ENCODE measurements at places on chromosomes 11 and 22.

DNA sequence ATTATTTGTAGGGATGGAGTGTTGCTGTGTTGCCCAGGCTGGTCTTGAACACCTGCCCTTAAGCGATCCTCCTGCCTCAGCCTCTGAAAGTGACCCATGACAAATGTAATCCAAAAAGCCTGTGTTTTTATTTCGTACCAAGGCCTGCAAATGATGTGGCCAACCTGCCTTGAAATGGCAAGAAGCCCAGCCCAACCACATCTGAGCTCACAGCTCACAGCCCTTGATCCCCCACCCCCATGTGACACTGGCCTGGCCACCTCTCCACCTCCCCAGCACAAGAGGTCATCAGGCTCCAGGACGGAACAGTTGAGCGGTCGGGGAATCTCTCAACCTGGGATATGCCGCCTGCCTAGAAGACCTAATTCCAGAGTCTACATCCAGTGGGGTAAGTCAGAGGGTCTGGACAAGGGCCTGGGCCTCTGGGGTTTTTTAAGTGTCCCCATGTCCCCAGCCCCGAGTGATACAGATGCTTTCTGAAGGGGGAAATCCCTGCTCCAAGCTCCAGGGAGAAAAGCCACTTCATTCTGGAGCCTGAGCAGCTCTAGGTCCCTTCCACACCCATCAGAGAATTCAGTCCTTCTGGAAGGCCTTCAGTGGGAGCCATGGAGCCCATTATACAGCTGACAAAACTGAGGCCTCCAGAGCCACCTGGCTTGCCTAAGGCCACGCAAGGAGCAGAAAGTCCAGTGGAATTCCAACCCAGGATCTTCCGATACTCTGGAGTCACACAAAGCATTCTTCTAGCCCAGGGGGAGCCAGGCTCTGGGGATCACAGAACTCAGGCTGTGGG lies 70.7 kb downstream of the MN1 start:
- no peak for DNase-seq

- DNase-seq, result no peak
Measured at GRCh38 chr11:82796998-82797961, 63.6 kb upstream of the FAM181B start.

DNA sequence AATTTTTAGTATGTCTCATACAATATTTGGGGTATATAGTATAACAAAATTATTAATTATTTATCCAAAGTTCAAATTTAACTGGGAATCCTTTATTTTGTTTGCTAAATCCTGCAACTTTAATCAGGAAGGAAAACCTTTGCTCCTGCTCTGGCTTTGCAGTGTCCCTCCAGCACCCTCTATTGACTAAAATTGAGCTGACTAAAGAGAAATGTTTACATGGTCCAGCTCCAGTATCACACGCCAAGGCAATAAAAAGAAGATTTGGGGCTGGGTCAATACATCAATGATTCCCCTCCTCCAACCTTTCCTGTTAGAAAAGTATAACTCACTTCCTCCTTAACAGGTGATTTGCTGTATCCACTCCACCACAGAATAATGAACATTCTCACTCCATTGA lies 153.0 kb upstream of the LRRC4C start:
- no peak for DNase-seq

DNA sequence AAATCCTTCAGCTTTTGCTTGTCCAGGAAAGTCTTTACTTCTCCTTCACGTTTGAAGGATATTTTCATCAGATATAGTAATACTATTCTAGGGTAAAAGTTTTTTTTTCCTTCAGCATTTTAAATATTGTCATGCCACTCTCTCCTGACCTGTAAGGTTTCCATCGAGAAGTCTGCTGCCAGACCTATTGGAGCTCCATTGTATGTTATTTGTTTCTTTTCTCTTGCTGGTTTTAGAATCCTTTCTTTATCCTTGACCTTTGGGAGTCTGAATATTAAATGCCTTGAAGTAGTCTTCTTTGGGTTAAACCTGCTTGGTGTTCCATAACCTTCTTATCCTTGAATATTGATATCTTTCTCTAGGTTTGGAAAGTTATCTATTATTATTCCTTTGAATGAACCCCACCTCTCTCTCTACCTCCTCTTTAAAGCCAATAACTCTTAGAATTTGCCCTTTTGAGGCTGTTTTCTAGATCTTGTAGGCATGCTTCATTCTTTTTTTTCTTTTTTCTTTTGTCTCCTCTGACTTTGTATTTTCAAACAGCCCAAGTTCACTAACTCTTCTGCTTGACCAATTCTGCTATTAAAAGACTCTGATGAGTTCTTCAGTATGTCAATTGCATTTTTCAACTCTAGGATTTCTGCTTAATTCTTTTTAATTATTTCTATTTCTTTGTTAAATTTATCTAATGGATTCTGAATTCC lies 12.0 kb upstream of the WEE1 start:
- no peak for DNase-seq

DNA sequence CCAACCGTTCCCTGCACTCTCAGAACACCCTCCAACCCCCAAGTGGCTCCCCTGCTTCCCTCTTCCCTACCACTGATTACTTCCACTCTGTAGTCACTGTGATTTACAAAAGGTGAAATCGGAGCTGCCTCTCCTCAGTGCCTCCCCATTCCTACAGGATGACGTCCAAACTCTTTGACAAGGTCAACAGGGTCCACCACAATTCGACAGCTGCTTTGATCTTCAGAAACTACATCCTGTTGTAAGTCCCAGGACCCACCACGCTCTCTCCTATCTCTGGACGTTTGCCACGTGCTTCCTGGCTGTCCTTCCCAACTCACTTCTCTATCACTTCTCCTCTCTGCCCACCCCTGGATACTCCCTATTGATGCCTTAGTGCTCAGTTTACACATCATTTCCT lies 85.0 kb upstream of the EIF3D start:
- no peak for DNase-seq

- no peak for DNase-seq
Measured at GRCh38 chr11:6061475-6061874, 30.9 kb upstream of the OR56A1 start.

- no peak for DNase-seq
Measured at GRCh38 chr22:35510481-35510934, 30.1 kb upstream of the RASD2 start.

DNA sequence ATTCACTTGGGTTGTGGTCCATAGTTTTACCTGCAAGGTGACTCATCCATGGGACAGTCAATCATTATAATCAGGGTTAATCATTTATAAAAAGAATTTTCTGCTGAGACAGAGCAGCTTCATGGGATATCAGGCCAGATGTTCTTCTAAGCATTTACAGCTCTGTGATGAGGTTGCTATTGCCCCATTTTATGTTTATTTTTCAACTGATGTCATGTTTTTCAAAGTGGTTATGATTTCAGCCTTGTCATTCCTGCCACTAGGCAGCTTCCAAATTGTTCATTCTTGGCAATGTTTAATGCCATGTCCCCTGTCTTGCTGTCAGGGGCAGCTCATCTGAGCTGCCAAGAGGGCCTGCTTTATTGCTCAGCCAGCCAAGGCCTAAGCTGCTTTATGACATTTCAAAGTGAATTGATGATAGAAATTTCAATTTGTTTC lies 35.9 kb upstream of the ZBED5 start:
- DNase-seq, result no peak

DNA sequence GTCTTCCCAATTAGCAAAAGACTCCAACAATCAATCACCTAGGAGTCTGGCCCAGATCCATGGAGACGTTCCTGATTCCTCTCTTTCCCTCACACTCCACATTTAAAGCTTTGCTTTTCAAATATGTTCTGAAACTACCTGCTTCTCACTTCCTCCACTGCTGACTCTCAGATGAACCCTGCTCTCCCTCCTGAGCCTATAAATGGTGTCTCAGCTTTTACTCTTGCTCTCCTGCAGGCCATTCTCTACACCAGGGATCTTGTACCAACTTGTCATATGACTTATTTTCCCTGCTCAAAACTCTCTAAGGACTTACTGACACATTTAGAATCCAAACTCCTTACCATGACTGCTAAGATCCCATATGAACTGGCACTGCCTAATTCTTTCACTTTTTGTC lies 138.4 kb upstream of the DDI1 start:
- no peak for DNase-seq
